Activated CD8-positive, alpha-beta memory T cell treated with anti-CD3 and anti-CD28 coated beads for 48 hours (primary cell): ENCODE measurements at places on chromosomes 3 and 15.
A peak's percentile ranks its signal among the peaks of the same experiment; 100 is the strongest.

- DNase-seq: no peak
Measured at GRCh38 chr15:26972636-26973035, 1.7 kb downstream of the GABRG3 start.

GRCh38 chr3:9019259-9019961 lies 56.1 kb upstream of the RAD18 start:
- DNase-seq: no peak

DNA sequence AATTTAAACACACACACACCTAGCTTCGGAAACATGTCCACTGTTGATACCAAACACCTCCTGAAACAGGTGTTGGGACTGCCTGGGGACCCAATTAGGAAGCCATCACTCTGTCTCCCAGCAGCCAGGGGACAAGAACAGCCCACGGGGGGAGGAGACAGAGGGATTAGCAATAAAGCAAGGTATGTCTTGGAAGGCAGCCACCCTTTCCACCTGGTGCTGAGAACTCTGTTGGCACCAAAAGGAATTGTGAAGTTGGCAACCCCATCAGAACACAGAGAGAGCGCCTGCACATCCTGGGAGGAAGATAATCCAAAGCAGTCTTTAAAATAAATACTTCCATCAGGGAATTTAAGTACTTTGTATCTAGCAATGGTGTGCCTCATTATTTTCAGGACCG lies 111.0 kb downstream of the ADAMTS17 start:
- no peak for DNase-seq

DNA sequence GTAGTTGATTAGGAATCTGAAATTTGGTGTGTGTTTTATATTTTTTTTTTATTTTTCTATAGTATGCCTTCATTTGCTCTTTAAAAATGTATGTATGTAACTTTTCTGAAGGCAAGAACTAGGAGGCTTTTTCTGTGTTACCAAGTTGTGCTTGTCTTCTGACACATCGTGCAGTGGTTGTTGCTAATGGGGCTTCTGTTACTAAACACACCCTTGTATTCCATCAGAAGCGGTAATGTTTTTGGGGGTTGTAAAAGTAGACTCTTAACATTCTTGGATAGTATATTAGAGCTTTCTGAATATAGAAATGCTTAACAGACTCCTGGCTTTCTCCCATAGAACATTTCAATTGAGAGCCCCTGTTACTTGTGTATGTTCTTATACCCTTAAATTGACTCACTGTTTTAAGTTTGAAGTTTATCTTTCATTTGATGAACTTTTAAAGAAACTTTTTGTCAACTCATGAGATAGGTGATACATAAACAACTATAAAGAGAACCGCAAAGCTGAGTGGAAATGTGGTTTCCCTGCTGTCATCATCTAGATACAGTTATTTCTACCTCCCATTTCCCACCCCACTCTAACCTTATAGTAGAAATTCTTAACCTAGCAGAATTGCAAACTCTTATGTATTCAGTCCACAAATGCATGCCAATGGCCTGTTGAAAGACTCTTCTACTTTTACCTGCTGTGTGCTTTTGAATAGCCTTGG lies 2.5 kb downstream of the TIPARP start:
- no peak for DNase-seq

DNA sequence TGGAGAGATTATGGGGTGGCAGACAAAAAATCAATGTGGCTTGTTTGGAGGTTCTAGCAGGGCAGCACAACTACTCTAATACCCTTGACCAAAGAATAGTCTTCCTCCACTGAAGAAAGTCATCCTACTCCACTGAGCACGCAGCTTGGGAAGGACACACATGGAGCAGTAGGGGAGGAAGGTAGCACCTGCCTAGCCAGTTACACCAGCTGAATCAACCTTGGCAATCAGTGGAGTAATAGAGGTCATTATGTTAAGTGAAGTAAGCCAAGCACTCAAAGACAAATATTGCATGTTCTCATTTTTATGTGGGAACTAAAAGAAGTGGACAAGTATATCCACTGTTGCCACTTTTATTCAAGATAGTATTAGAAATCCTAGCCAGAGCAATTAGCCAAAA lies 555.8 kb upstream of the ALCAM start:
- DNase-seq: no peak

GRCh38 chr3:115814778-115815380 lies 191.6 kb downstream of the GAP43 start:
- peak; percentile 50 for DNase-seq

- no peak for DNase-seq
Measured at GRCh38 chr3:149969110-149969939, 1.4 kb downstream of the PFN2 start.

GRCh38 chr15:33623010-33623409 lies 312.2 kb downstream of the RYR3 start:
- DNase-seq: no peak

GRCh38 chr15:71397377-71397776 lies 282.1 kb downstream of the THSD4 start:
- DNase-seq: no peak

GRCh38 chr3:171986176-171986575 lies 53.2 kb upstream of the FNDC3B start:
- DNase-seq: no peak

DNA sequence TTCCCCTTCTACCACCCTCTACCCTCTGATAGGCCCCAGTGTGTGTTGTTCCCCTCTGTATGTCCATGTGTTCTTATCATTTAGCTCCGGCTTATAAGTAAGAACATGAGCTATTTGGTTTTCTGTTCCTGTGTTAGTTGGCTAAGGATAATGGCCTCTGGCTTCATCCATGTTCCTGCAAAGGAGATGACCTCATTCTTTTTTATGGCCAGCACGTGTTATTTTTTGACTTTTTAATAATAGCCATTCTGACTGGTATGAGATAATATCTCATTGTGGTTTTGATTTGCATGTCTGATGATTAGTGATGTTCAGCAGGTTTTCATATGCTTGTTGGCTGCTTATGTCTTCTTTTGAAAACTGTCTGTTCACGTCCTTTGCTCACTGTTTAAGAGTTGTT lies 63.1 kb upstream of the NPHP3 start:
- DNase-seq: no peak

DNA sequence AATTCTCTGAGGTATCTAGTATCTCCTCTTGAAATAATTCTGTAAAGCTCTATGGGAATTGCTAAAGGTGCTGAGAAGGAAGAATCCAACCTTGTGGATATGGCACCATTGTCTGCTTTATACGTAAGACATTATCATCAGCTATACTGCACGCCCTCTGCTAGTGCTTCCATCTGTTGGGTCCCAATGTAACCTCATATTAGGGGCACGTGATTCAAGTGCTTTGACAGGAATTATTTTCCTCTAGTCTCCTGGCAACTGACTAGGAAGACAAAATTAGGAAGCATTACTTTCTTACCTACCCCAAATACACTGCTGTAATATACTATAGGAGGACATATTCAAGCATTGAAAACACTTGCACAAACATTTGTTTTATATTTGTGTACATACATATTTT lies 24.0 kb downstream of the COPS2 start:
- DNase-seq: no peak

- no peak for DNase-seq
Measured at GRCh38 chr3:123383091-123384053, 65.5 kb downstream of the ADCY5 start.

DNA sequence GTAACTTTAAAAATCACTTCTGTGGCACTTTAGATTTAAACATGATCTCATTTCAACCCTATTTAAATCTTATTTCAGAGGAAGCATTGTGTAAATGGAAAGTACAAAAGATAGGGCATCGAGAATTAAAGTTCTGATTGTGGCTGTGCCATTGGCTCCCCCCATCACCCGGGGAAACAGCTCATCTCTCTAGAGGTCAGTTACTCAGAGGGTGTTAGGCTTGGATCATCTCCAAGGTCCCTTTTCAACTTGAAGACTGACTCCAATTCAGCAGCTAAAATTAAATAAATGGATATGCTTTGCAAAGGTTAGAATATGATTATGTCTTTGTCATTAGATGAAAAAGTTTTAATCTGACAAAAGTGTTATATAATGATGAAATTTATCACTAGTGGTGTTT lies 20.1 kb downstream of the CADM2 start:
- no peak for DNase-seq

GRCh38 chr15:68107142-68107541 lies 53.0 kb downstream of the PIAS1 start:
- no peak for DNase-seq

GRCh38 chr15:60551147-60551780 lies 72.3 kb upstream of the ICE2 start:
- DNase-seq: no peak

- no peak for DNase-seq
Measured at GRCh38 chr3:59654123-59654479, 604.3 kb upstream of the CFAP20DC start.

GRCh38 chr3:141963301-141963700 lies 86.9 kb downstream of the ATP1B3 start:
- no peak for DNase-seq

GRCh38 chr3:186790261-186790981 lies 7.0 kb downstream of the EIF4A2 start:
- no peak for DNase-seq

GRCh38 chr3:26715431-26715830 lies 92.9 kb downstream of the LRRC3B start:
- no peak for DNase-seq

DNA sequence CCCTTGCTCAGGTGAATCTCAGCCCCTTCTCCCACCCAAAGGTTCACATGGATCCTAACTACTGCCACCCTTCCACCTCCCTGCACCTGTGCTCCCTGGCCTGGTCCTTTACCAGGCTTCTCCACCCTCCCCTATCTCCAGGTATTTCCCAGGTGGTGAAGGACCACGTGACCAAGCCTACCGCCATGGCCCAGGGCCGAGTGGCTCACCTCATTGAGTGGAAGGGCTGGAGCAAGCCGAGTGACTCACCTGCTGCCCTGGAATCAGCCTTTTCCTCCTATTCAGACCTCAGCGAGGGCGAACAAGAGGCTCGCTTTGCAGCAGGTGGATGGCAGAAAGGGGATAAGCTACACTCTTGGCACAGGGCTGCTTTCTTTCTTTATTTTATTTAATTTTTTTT lies 4.5 kb downstream of the FAM131A start:
- DNase-seq: no peak

DNA sequence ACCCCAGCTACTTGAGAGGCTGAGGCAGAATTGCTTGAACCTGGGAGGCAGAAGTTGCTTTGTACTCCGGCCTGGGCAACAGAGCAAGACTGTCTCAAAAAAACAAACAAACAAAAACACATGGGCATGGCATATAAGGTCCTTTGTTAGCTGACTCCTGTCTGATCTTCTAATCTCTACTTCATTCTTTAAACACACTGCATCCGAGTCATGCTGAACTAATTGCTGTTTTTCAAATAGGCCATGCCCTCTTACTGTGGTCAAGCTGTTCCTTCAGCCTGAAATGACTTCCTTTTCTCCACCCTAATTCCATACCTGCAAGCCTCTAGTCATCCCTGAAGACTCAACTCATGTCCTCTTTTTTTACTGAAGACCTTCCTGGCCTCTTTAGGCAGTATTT lies 22.3 kb upstream of the SLMAP start:
- no peak for DNase-seq

- DNase-seq: no peak
Measured at GRCh38 chr3:110393941-110394340, 677.7 kb upstream of the NECTIN3 start.

DNA sequence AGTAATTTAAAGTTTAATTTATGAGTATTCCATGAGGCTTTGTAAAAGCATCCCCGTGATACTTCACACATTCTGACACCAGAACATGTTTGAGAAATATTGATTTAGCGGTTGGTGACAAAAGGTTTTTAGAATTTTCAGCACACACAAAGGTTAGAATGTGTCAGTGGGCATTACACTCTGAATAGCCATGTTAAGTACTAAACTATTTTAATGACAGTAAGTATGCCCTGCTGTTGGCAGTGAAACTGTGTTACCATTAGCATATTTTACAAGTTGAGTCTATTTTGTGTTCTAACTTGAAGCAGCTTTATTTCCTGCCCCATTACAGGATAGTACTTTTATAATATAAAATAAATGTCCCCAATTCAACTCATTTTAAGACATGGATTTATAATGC lies 66.5 kb downstream of the ADAMTSL3 start:
- DNase-seq: no peak

GRCh38 chr3:186618318-186618938 lies 5.6 kb downstream of the AHSG start:
- DNase-seq: no peak

- DNase-seq: no peak
Measured at GRCh38 chr3:112671930-112672715, 31.2 kb upstream of the CCDC80 start.

GRCh38 chr15:69869291-69869690 lies 228.4 kb downstream of the TLE3 start:
- no peak for DNase-seq

GRCh38 chr3:20772869-20773268 lies 586.9 kb upstream of the SGO1 start:
- no peak for DNase-seq

DNA sequence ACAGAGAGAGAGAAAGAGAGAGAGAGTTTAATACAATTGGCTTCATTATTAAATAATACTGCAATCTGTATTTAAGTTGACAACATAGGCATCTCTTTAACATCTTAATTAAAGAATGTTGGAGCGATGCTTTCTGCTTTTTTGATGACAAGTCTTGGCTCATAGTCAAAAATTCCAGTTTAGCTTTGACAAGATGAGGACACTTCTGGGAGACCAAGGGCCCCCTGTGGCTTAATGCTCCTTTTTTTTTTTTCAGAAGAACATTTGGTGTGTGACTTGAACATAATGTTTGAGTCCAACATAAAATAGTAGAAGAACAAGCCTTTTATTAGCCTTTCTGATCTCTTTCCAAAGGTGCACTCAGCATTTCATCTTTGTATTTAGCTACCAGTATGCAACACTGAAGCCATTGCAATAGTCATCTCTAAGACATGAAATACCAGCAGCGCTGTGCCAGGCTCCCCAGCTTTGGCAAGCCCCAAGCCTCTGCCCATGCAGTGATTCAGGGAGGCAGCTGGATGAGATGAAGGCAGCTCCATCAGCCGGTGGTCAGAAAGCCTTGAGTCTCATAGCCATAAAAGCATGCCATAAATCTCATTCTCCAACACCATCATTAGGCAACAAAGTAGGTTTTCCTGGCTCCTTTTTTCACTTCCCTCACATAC lies 349.4 kb upstream of the SEMA6D start:
- no peak for DNase-seq

GRCh38 chr3:11120091-11120805 lies 34.0 kb upstream of the HRH1 start:
- DNase-seq: no peak

GRCh38 chr15:80823120-80823519 lies 44.0 kb downstream of the CEMIP start:
- no peak for DNase-seq
